Left lobe of liver (tissue), 2 donors: ENCODE measurements at places on chromosomes 2 and 18. TPM values are rescaled to one million over a fixed set of nuclear protein-coding genes. Genes with fewer than 3 reads are reported as not detected.

DNA sequence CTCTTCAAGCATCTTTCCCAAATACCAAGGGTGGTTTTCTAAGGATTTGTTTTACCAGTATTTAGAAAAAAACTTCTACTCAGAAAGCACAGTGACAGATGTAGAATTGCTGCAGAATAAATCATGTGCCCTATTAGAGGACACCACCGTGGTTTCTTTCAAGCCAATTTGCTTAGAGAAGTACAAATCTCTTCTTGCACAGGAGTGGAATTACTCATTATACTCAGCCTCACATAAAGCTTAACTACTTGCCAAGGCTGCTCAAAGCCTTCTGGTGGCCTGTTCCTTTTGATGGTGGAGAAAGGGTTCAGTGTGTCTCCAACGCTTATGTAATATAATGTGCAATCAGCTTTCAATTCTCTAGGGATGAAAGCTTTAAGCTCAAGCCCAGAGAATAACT is 66.5 kb upstream of the CTNNA2 start:
- no peak for DNase-seq

GRCh38 chr2:60527762-60528161 is 25.7 kb downstream of the BCL11A start:
- no peak for DNase-seq

DNA sequence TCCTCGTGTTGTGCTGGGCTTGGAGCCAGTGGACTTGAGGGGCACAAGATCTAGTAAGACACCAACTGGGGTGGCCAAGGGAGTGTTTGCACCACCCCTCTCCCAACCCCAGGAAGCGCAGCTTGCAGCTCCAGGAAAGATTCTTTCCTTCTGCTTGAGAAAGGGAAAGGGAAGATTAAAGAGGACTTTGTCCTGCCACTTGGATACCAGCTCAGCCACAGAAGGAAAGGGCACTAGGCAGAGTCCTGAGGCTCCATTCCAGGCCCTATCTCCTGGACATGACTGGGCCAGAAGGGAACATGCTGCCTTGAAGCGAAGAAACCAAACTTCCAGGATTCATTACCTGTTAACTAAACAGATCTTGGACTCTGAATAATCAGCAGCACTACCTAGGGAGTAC is 44.9 kb upstream of the UGP2 start:
- no peak for DNase-seq

CAPG gene
- 5.0 TPM for total RNA-seq

DNA sequence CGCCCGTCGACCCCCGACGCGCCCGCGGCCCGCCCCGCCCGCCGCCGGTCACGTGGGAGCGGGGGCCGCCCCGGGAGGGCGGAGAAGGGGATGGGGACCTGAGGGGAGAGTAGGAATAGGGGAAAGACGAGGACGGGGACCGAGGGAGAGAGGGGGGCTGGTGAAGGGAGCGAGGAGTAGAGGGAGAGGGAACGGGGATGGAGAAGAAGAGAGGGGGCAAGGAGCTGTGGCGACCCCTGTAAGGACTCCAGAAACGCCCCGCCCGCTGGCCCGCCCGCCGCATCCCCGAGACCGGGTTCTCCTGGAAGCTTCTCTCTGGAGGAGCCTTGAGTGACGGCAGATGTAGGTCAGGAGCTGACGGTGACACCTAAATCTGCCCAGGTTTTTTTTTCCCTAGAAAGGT is 615 bp downstream of the ADNP2 start:
- no peak for DNase-seq
